ENCODE measurements at places on chromosomes 5 and 9.

GRCh38 chr9:89436963-89437625 is 60.8 kb downstream of the SEMA4D start:
- no peak for DNase-seq

DNA sequence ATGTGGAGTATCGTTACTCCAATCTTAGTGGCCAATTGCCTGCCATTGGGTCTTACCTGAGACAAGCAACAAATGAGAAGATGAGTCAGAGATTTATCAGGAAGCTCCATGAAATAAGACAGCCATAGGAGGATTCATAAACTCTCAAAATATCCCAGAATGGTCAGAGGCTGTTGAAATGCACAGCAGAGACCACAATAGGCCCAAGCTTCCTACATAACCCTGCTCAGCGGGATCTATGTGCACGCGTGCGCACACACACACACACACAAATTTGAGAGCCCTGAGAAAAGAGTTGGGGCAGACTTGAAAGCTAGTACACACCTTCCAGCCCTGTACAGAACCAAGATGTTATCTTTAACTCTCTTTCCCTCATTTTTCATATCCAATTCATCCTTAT is 9.8 kb downstream of the UIMC1 start:
- DNase-seq = no peak

- DNase-seq = no peak
These were observed 486.4 kb downstream of the HINT1 start for GRCh38 chr5:130678637-130679036.

GRCh38 chr9:37083654-37084053 is 36.7 kb upstream of the ZCCHC7 start:
- DNase-seq = no peak

- no peak for DNase-seq
These were observed 422.2 kb downstream of the NR2F1-AS1 start for GRCh38 chr5:93158841-93159240.

DNA sequence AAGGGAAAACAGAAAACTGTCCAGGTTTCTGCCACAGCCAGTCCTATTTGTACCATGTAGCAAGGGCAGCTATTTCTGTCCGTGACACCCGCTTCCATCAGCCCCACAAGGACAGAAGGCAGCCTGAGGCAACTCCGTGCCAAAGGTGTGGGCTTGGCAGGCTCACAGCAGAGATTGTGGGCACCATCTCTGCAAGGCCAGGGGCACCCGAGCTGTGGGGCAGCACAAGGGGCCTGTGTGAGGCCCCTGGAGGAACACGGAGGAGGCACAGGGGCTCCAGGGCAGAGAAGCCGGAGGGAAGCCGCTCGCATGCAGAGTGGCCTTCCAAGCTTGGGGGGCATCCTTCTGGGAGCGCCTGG is 43.5 kb downstream of the COL23A1 start:
- no peak for DNase-seq

DNA sequence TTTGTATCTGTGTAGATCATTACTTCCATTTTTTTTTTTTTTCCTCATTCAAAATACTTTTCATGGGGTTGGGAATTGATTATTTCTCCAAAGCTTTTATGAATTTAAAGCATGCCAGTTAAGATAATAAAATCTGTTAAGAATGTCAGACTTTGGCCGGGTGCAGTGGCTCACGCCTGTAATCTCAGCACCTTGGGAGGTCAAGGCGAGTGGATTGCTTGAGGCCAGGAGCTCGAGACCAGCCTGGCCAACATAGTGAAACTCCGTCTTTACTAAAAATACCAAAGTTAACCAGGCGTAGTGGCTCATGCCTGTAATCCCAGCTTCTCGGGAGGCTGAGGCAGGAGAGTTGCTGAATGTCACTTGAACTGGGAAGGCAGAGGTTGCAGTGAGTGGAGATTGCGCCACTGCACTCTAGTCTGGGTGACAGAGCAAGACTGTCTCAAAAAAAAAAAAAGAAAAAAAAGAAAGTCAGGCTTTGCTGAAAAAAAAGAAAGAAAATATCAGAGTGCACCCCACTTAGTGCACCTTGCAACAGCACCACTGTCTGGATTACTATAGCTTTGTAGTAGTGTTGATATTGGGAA is 18.5 kb downstream of the TBC1D2 start:
- DNase-seq = no peak
